ENCODE measurements at places on chromosomes 12 and 14. TPM values are rescaled to one million over a fixed set of nuclear protein-coding genes. Genes with fewer than 3 reads are reported as not detected.

The CPSF2 gene
- 31.1 TPM for total RNA-seq

The CD163 gene
- not detected for total RNA-seq

The AVPR1A gene
- total RNA-seq: not detected

The CLEC4E gene
- total RNA-seq: 0.17 TPM

The MYBPC1 gene
- not detected for total RNA-seq

The C14orf93 gene
- total RNA-seq: 2.4 TPM

The NFATC4 gene
- 0.42 TPM for total RNA-seq

The ULK1 gene
- 26.8 TPM for total RNA-seq

The PLEKHG7 gene
- total RNA-seq: not detected

The ANKRD52 gene
- total RNA-seq: 47.3 TPM

The LMO3 gene
- total RNA-seq: not detected

The CCDC184 gene
- total RNA-seq: 3.2 TPM

The TSHR gene
- total RNA-seq: not detected

The RASSF9 gene
- total RNA-seq: 1.0 TPM

The EIF2S3B gene
- 0.77 TPM for total RNA-seq

The FRS2 gene
- total RNA-seq: 10.7 TPM

The OR11H12 gene
- total RNA-seq: not detected

The LALBA gene
- total RNA-seq: not detected

The PTCSC3 gene
- total RNA-seq: not detected

The POTEM gene
- not detected for total RNA-seq

The KRT6A gene
- 8.1 TPM for total RNA-seq

The ASB8 gene
- total RNA-seq: 14.0 TPM

The NXPH4 gene
- 5.2 TPM for total RNA-seq

The KERA gene
- not detected for total RNA-seq

The MAP3K12 gene
- 15.6 TPM for total RNA-seq

The LHX5 gene
- total RNA-seq: not detected

The METTL3 gene
- 46.9 TPM for total RNA-seq

The SLC11A2 gene
- 20.7 TPM for total RNA-seq

The HOXC12 gene
- not detected for total RNA-seq

The SVOP gene
- total RNA-seq: not detected

The TRAFD1 gene
- total RNA-seq: 17.2 TPM

The KRT82 gene
- total RNA-seq: not detected

The OVCH1 gene
- total RNA-seq: not detected

The KCNA5 gene
- not detected for total RNA-seq

The ABCD4 gene
- total RNA-seq: 26.8 TPM

The COX8C gene
- total RNA-seq: not detected

The GPD1 gene
- total RNA-seq: 0.14 TPM

The MFAP5 gene
- not detected for total RNA-seq

The CLEC6A gene
- not detected for total RNA-seq

All from A549 treated with Mapracorat at 1 μM for 4 hours (cell line).